Cardiac fibroblast (primary cell): ENCODE measurements at places on chromosomes 6 and 20.

- DNase-seq: no peak
These were observed 28.7 kb downstream of the KAT14 start for GRCh38 chr20:18166241-18166881.

GRCh38 chr6:167341665-167342655, 17.1 kb downstream of the TTLL2 start:
- no peak for DNase-seq

- DNase-seq: no peak
These were observed 3.2 kb upstream of the KCNK15 start for GRCh38 chr20:44742304-44743079.

DNA sequence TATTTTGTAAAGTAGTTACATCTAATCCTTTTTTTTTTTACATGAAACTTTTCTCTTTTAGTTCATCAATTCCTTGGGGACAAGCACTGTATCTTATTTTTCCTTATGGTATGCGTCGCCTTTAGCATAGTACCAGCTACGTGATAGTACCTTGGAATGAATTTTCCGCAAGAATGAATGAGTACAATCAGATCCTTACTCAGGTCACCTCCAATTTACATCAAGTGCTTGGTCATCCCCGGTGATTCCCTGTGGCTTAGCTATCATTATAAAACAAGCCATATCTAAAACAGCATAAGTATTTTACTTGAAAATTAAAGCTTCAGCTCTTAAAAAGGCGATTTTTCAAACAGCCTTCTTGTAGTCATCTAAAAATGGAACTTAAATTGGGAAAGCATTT, 680.4 kb upstream of the MAP3K7 start:
- DNase-seq: no peak
